ENCODE measurements at places on chromosomes 7 and 10.

DNA sequence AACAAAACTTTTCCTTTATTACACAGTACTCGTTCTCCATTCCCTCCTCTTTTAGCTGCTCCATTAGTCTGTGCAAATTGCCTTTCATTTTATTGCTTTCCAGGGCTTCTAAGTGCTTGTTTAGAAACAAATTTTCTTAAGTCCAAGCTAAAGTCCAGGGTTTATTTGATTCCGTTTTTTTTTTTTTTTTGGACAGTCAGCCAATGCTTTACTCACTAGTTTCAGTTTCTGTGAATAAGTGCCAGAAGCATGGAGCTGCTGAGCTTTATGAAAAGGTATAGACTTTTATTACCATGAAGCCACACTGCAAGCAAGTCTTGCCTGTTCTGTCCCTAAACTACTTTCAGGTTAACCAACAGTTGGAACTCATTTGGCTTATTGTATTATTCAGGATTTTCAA lies 455.0 kb downstream of the GFRA1 start:
- peaks cover 8% of the 10 kb centered on the region for H3K36me3 ChIP-seq
- peak overlapping the region; percentile 86 for H3K27ac ChIP-seq
- peak overlapping the region; percentile 39 for H3K4me3 ChIP-seq
- H3K27me3 ChIP-seq, result no peaks in the 10 kb centered on the region

DNA sequence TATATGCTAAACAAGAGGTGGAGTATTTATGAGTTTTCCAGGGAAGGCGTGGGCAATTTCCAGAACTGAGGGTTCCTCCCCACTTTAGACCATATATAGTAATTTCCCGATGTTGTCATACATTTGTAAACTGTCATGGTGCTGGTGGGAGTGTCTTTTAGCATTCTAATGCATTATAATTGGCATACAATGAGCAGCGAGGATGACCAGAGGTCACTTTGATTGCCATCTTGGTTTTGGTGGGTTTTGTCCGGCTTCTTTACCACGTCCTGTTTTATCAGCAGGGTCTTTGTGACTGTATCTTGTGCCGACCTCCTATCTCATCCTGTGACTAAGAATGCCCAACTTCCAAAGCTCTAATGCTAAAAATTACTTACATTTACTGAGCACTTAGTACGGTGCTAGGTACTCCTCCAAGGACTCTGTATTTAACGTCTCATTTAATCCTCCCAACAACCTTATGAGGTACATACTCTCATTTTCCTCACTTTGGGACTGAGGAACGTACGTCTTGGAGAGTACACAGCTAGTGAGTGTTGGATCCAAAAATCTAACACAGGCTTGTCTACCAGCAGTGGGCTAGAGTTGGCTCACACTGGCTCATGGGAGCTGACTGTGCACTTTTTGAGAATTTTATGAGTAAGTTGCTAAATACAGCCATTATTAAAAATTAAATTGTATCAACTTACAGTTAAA lies 144.8 kb upstream of the NEBL start:
- no peak overlapping the region for H3K27ac ChIP-seq
- no peaks in the 10 kb centered on the region for H3K27me3 ChIP-seq
- DNase-seq, result no peak
- peaks cover 14% of the 10 kb centered on the region for H3K4me1 ChIP-seq
- H3K4me3 ChIP-seq, result no peak overlapping the region
- H3K36me3 ChIP-seq, result peaks cover 2% of the 10 kb centered on the region

DNA sequence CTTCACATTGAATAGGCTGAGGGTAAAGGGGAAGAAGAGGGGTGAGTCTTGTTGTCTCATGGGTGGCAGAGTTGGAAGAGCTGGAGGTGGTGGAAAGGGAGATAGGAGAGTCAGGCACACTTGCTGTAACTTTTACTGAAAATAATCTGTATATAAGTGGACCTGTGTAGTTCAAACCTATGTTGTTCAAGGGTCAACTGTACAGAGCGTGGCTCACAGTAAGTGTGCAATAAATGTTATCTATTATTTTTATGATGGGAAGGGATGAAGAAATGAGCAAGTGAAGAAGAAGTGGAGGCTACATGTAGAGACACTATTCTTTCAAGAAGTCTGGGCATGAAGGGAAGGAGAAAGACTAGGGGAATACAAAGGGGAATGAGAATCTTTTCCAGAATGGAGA lies 71.5 kb upstream of the FAM133B start:
- H3K4me3 ChIP-seq, result no peak overlapping the region
- H3K27me3 ChIP-seq, result no peaks in the 10 kb centered on the region
- no peak for DNase-seq
- H3K36me3 ChIP-seq, result peaks cover 17% of the 10 kb centered on the region
- no peaks in the 10 kb centered on the region for H3K4me1 ChIP-seq

- no peak overlapping the region for H3K4me3 ChIP-seq
- H3K4me1 ChIP-seq, result no peaks in the 10 kb centered on the region
- no peak overlapping the region for H3K27ac ChIP-seq
- peaks cover 20% of the 10 kb centered on the region for H3K27me3 ChIP-seq
- no peak for DNase-seq
These were observed 103.1 kb upstream of the PCBD1 start for GRCh38 chr10:70991140-70992124.

GRCh38 chr7:151669762-151670161 lies 150.1 kb upstream of the RHEB start:
- peaks cover 6% of the 10 kb centered on the region for H3K4me1 ChIP-seq
- H3K36me3 ChIP-seq, result no peaks in the 10 kb centered on the region
- H3K27me3 ChIP-seq, result no peaks in the 10 kb centered on the region
- no peak overlapping the region for H3K27ac ChIP-seq

DNA sequence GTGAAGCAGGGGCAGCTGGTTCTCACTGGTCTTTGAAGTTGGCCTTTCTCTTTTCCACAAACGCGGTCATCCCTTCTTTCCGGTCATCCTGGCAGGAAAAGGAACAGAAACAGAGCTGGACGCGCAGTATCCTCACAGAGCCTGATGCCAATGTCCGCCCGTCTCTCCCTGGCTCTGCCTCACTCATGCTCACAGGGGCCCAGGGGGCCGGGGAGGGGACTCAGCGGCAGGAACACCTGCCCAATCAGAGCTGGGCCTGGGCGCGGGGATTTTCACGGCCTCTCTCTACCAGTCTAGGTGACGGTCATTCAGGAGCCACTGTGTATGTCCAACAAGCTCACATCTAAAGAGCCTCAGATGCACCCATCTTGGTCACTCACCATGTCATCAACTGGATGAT lies 5.0 kb upstream of the FUOM start:
- no peak for DNase-seq
- H3K27me3 ChIP-seq, result no peaks in the 10 kb centered on the region
- no peak overlapping the region for H3K27ac ChIP-seq
- H3K36me3 ChIP-seq, result peaks cover 20% of the 10 kb centered on the region
- H3K4me3 ChIP-seq, result no peak overlapping the region

- DNase-seq, result peak; percentile 61
- H3K4me3 ChIP-seq, result no peak overlapping the region
- H3K4me1 ChIP-seq, result peaks cover 2% of the 10 kb centered on the region
- H3K27me3 ChIP-seq, result peaks cover 17% of the 10 kb centered on the region
These were observed 66.2 kb downstream of the FAM241B start for GRCh38 chr10:69696073-69696731.

GRCh38 chr7:39493934-39494333 lies 72.3 kb upstream of the YAE1 start:
- no peak for DNase-seq
- no peaks in the 10 kb centered on the region for H3K36me3 ChIP-seq
- peaks cover 4% of the 10 kb centered on the region for H3K27me3 ChIP-seq
- H3K4me1 ChIP-seq, result peaks cover 8% of the 10 kb centered on the region

- no peak for DNase-seq
- H3K27me3 ChIP-seq, result peaks cover 57% of the 10 kb centered on the region
- peaks cover 7% of the 10 kb centered on the region for H3K4me1 ChIP-seq
These were observed 9.6 kb upstream of the EIF5AL1 start for GRCh38 chr10:79502561-79503309.

- H3K27me3 ChIP-seq, result no peaks in the 10 kb centered on the region
- H3K36me3 ChIP-seq, result no peaks in the 10 kb centered on the region
- no peak for DNase-seq
- H3K4me3 ChIP-seq, result no peak overlapping the region
These were observed 46.8 kb downstream of the DOCK4 start for GRCh38 chr7:112159351-112159750.

- H3K4me3 ChIP-seq, result no peak overlapping the region
- no peak overlapping the region for H3K27ac ChIP-seq
- H3K27me3 ChIP-seq, result no peaks in the 10 kb centered on the region
- no peaks in the 10 kb centered on the region for H3K36me3 ChIP-seq
- H3K4me1 ChIP-seq, result peaks cover 37% of the 10 kb centered on the region
These were observed 165.5 kb downstream of the SND1 start for GRCh38 chr7:127817466-127817865.

GRCh38 chr10:53239873-53240272 lies 467.3 kb upstream of the MBL2 start:
- DNase-seq, result no peak
- H3K27me3 ChIP-seq, result no peaks in the 10 kb centered on the region
- H3K4me1 ChIP-seq, result no peaks in the 10 kb centered on the region
- H3K36me3 ChIP-seq, result no peaks in the 10 kb centered on the region
- H3K4me3 ChIP-seq, result no peak overlapping the region
- no peak overlapping the region for H3K27ac ChIP-seq

DNA sequence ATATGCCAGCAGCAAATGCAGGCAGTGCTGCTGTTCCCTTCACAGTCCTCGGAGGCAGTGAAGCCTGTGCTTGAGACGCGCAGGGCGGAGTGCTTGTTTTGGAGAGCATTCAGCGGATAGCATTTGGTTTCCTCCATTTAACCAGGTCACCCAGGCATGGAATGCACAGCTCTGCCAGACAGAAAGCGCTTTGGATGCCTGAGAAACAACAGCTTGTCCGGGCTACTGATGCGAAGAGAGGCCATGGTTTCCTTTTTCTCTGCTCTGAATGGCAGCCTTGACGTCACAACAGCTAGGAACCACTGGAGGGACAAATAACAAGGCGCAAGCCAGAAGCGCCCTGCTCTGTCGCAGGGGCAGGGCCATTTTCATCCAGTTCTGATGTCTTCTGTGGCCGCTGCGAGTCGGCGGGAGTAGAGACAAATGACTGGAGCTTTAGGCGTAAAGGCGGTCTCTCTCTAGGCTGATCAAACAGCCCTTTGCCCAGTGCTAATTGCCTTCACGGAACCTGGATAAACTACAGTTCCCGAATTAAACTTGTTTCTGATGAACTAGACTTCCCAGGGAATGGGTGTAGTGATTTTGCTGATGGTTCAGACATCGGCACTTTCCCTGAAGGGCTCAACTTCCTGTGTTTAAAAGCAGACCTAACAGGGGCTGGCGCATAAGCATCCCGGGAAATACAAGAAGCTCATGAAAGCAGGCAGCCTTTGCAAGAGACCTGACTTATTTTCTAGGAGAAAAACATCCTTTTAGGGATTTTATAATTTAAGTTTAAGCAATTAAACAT lies 187.6 kb upstream of the KLF14 start:
- peaks cover 18% of the 10 kb centered on the region for H3K4me1 ChIP-seq
- no peaks in the 10 kb centered on the region for H3K36me3 ChIP-seq
- no peak overlapping the region for H3K4me3 ChIP-seq
- no peaks in the 10 kb centered on the region for H3K27me3 ChIP-seq
- no peak for DNase-seq

DNA sequence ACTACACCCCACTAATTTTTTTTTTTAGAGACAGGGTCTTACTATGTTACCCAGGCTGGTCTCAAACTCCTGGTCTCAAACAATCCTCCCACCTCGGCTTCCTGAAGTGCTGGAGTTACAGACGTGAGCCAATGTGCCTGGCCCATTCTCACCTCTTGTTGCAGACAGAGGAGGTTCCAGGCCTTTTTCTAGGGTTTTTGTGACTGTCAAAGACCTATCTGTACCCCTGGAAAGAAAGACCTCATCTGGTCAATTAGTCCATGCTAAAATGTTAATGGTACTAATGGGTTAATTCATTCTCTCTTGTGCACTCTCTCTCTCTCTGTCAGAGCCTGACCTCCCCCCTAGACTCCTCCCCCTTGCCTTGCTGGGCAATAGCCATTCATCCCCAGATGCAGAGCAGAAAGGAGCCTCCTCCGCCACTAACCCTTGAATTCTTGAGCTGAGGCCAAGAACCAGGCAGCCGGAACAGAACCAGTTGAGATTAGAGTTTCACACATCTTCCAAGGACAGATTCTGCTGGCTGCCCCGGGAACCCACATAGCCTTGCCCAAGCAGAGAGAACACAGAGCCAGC lies 209.7 kb downstream of the SKIDA1 start:
- H3K4me1 ChIP-seq, result peaks cover 50% of the 10 kb centered on the region
- peak overlapping the region; percentile 97 for H3K27ac ChIP-seq
- peak; percentile 55 for DNase-seq
- H3K36me3 ChIP-seq, result no peaks in the 10 kb centered on the region
- H3K4me3 ChIP-seq, result peak overlapping the region; percentile 12

DNA sequence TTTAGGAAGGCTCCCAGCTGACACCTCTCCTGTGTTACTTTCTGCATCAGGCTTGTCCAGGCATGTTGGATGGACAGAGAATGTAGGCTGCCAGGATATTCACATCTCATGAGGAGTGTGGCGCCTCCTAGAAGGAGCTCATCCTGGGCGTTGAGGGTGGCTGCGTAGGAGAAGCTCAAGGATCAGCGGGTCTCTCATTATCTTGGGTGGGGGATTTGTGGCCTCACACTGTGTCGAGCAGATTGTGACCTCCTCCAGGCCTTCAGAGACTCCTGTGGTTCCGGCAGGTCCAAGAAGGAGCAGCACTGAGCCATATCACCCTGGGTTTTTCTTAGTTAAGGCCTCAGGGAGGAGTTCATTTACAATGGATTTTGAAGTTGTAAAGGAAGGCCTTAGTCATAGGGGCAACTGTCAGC lies 8.7 kb upstream of the COBL start:
- H3K4me3 ChIP-seq, result no peak overlapping the region
- no peaks in the 10 kb centered on the region for H3K36me3 ChIP-seq

DNA sequence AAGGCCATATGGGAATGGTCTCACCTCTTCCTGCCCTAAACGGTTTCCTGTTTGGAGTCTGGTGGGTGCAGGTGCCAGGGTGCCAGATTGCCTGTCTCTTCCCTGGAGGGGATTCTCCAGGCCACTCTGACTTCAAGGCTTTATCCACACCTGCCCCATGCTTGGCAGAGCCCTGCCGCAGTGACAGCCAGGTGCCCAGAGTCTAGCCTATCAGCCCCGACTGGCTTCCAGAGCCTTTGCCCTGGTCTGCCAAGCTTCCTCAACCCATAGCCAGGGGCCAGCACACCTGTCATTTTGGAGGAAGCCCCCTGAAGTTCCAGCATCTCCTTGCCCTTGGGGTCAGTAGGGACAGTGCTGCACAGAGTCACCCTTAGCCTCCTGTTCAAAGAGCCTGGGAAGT lies 21.6 kb downstream of the TBATA start:
- H3K27ac ChIP-seq, result no peak overlapping the region
- H3K4me3 ChIP-seq, result no peak overlapping the region
- H3K4me1 ChIP-seq, result no peaks in the 10 kb centered on the region
- no peak for DNase-seq
- no peaks in the 10 kb centered on the region for H3K36me3 ChIP-seq

Data from mesothelial cell of epicardium (in vitro differentiated cells).